ENCODE measurements at places on chromosomes 5 and 9. TPM values are rescaled to one million over a fixed set of nuclear protein-coding genes. Genes with fewer than 3 reads are reported as not detected.

The RASGRF2 gene
- 1.6 TPM for total RNA-seq

DNA sequence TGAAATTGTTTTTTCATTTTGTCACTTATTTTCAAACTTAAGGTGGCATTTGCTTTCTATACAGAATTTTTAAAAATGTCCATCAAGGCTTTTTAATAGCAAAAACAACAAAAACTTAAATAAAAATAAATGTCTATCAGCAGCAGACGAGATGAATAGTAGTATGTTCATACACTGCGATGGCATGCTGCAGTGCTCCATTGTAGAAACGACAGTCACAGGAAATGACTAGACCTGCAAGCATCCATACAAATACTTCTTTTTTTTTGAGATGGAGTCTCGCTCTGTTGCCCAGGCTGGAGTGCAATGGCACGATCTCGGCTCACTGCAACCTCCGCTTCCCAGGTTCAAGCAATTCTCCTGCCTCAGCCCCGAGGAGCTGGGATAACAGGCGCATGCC lies 41.4 kb downstream of the COL23A1 start:
- DNase-seq: no peak

- DNase-seq: no peak
Observed at GRCh38 chr5:171520300-171521174, 101.1 kb downstream of the FGF18 start.

- peak; percentile 64 for DNase-seq
Observed at GRCh38 chr5:41270423-41271251, 57.3 kb upstream of the C6 start.

The OSTF1 gene
- total RNA-seq: 12.9 TPM

DNA sequence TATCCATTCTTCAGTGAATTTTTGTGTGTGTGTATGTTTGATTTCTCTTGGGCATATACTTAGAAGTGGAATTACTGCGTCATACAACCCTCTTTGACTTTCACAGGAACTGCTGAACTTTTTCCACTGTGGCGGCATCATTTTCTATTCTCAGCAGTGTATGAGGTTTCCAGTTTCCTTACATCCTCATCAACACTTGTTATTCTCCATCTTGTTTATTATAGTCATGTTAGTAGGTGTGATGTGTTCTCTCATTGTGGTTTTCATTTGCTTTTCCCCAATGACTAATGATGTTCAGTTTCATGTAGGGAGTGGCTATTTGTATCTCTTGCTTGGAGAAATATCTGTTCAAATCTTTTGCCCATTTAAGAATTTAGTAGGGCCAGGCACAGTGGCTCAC lies 2.6 kb downstream of the ZNF79 start:
- no peak for DNase-seq

DNA sequence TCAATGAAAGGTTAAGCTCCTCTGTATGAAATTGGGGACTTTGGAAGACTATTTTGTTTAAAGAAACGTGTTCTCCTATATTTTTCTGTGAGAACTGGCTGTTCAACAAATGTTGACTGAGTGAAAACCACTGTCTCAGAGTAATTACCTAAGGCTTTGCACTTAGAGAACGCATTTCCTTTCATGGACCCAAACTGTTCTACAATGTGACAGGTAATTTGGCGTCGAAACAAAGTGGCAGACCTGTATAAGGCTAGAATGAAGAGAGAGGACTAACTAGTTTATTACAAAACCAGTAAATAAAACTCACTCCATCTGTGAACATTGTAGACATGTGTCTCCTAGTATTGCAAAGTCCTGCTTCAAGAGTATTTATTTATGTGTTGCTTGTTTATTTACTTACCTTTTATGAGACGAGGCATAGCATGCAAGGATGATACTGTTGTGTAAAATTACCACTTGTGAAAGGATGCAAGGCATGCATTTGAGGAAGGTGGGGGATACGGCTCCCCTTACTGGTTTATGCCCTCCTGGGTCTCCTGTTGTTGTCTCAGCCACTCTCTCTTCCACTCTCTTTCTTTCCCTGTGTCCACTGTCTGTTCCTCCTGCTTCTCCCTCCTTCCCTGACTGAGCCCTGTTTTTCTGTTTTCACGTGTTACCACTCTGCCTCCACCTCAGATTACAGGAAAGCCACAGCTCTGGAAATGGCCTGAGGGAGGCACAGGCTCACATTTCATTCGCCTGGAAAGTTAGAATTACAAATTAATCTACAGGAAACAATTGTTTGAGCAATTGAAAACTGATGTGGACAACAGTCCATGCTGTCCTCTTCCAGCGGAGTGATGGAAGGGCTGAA lies 444.0 kb upstream of the ZNF608 start:
- DNase-seq: no peak

- DNase-seq: no peak
Observed at GRCh38 chr9:104286799-104287198, 192.7 kb downstream of the SMC2 start.

GRCh38 chr5:39464088-39464487 lies 39.3 kb upstream of the DAB2 start:
- DNase-seq: no peak
